ENCODE measurements at places on chromosomes 3 and 15. TPM values are rescaled to one million over a fixed set of nuclear protein-coding genes. Genes with fewer than 3 reads are reported as not detected.

DNAH12 gene
- not detected for polyA plus RNA-seq

TUBGCP5 gene
- polyA plus RNA-seq = 6.3 TPM

ZSCAN2 gene
- 22.8 TPM for polyA plus RNA-seq

VIPR1 gene
- polyA plus RNA-seq = 7.8 TPM

RLBP1 gene
- 0.05 TPM for polyA plus RNA-seq

DNA sequence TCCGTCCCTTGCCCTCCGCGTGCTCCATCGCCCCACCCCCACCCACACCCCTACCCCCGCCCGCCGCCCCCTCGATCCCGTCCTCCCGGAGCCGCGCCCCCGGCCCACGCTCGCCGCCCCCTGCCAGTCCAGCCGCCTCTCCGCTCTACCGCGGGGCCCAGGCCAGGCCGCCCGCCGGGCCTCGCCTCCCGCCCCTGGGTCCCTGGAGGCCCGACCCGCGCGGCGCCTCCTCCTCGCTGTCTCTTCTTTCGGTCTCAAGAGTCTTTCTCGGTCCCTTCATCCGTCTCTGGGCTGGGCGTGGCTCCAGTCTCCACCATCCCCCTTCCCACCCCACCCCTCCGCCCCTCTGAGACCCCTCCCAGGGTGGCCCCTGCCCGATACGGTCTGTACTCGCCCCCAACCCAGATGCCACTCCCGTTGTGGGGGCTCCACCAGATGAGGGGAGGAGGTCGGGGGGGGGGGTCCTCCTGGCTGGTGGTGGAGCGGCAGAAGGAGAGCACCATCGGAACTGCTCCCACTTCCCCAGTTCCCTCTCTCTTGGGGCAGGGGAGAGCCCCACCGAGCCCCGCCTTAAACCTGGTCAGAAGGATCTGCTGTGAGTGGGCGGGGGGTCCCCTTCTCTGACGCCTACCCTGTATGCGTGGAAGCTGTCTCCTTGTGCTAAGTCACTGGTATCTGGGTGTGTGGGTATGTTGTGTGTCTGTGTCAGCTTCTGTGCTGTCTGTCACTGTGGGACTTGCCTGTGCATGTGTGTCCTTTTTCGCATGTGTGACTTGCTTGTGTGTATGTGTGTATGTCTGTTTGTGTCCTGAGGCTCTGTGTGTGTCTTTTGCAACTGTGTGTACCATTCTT lies 1.0 kb downstream of the PRKCD start:
- no peaks in the 10 kb centered on the region for H3K36me3 ChIP-seq

- DNase-seq = no peak
- H3K27me3 ChIP-seq = no peaks in the 10 kb centered on the region
- H3K36me3 ChIP-seq = no peaks in the 10 kb centered on the region
- no peak overlapping the region for H3K4me3 ChIP-seq
- H3K27ac ChIP-seq = no peak overlapping the region
Observed at GRCh38 chr3:44132061-44132460, 109.6 kb upstream of the TOPAZ1 start.

- H3K27me3 ChIP-seq = no peaks in the 10 kb centered on the region
- no peak for DNase-seq
- no peak overlapping the region for H3K4me3 ChIP-seq
- no peaks in the 10 kb centered on the region for H3K36me3 ChIP-seq
- no peaks in the 10 kb centered on the region for H3K4me1 ChIP-seq
Observed at GRCh38 chr3:148873977-148874376, 8.9 kb downstream of the CPA3 start.

GRCh38 chr3:57257678-57258077 lies 30.1 kb downstream of the APPL1 start:
- no peaks in the 10 kb centered on the region for H3K4me1 ChIP-seq
- H3K4me3 ChIP-seq = no peak overlapping the region
- H3K27me3 ChIP-seq = no peaks in the 10 kb centered on the region
- H3K36me3 ChIP-seq = peaks cover 24% of the 10 kb centered on the region

GRCh38 chr15:51688863-51689262 lies 7.6 kb downstream of the SCG3 start:
- DNase-seq = no peak
- H3K36me3 ChIP-seq = no peaks in the 10 kb centered on the region
- no peaks in the 10 kb centered on the region for H3K27me3 ChIP-seq
- H3K4me1 ChIP-seq = no peaks in the 10 kb centered on the region
- H3K27ac ChIP-seq = no peak overlapping the region

DNA sequence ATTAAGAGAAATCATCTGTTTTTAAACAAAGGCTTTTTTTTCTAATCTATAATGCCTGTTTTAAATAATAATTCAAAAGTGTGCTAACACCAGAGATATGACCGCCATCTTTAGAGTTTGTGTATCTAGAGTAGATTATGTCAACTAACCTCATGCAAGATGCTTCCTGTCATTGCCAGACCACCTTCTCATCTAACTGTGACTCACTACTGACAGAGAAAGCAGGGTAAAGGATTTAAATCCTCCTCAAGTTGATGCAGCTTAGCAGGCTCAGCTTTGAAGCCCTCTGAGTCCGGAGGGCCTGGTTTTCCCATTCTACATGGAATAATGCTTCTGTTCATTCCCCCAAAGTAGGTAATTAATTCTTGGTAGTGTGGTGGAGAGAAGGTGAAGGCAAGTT lies 108.5 kb downstream of the ECT2 start:
- no peaks in the 10 kb centered on the region for H3K4me1 ChIP-seq
- H3K27me3 ChIP-seq = no peaks in the 10 kb centered on the region
- no peak for DNase-seq
- H3K27ac ChIP-seq = no peak overlapping the region
- H3K36me3 ChIP-seq = no peaks in the 10 kb centered on the region

DNA sequence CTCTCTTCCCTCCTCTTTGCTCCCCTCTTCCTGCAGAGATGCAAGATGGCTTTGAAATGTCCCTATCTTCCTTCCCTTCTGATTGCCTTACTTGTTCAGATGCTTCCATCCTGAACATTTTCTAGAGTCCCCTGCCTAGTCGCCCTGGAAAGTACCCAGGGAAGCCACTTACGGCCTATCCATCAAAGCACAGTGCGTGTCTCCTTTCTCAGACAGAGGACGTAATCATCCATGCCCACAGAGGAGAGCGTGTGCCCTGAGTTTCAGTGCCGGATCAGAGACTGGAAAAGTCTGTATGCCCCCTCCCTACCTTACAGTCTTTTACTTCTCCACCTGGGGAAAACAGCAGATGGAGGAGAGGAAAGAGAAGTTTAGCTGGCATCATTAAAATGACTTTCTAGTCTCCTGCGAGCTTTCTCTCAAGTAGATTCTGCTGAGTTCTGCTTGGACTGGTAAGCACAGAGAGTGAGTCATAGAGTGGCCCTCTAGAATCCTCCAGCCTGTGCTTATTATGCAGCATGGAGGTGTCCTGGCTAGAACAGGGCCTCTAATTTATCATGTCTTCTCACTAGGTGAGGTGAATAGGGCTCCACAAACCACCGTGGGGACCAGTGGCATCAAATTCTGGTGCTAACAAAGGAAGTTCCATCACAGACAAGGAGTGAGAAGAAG lies 114.6 kb downstream of the SLCO3A1 start:
- H3K27me3 ChIP-seq = no peaks in the 10 kb centered on the region
- no peak for DNase-seq
- H3K4me3 ChIP-seq = no peak overlapping the region
- peaks cover 3% of the 10 kb centered on the region for H3K4me1 ChIP-seq

GRCh38 chr3:187902041-187902471 lies 156.8 kb upstream of the BCL6 start:
- DNase-seq = no peak
- H3K4me3 ChIP-seq = no peak overlapping the region
- no peak overlapping the region for H3K27ac ChIP-seq

GRCh38 chr3:158167737-158168557 lies 58.1 kb downstream of the RSRC1 start:
- H3K36me3 ChIP-seq = no peaks in the 10 kb centered on the region
- H3K27ac ChIP-seq = no peak overlapping the region
- DNase-seq = no peak

GRCh38 chr3:53729159-53729558 lies 117.1 kb downstream of the CHDH start:
- no peaks in the 10 kb centered on the region for H3K4me1 ChIP-seq
- H3K27me3 ChIP-seq = no peaks in the 10 kb centered on the region
- H3K4me3 ChIP-seq = no peak overlapping the region
- no peak overlapping the region for H3K27ac ChIP-seq
- H3K36me3 ChIP-seq = no peaks in the 10 kb centered on the region
- no peak for DNase-seq

GRCh38 chr15:46266661-46267060 lies 631.8 kb downstream of the SQOR start:
- H3K36me3 ChIP-seq = no peaks in the 10 kb centered on the region
- no peaks in the 10 kb centered on the region for H3K27me3 ChIP-seq
- H3K27ac ChIP-seq = no peak overlapping the region
- no peak for DNase-seq

GRCh38 chr3:10354361-10355015 lies 33.6 kb upstream of the SEC13 start:
- no peak for DNase-seq
- H3K27me3 ChIP-seq = no peaks in the 10 kb centered on the region
- no peaks in the 10 kb centered on the region for H3K36me3 ChIP-seq
- H3K27ac ChIP-seq = no peak overlapping the region
- no peak overlapping the region for H3K4me3 ChIP-seq
- H3K4me1 ChIP-seq = no peaks in the 10 kb centered on the region

DNA sequence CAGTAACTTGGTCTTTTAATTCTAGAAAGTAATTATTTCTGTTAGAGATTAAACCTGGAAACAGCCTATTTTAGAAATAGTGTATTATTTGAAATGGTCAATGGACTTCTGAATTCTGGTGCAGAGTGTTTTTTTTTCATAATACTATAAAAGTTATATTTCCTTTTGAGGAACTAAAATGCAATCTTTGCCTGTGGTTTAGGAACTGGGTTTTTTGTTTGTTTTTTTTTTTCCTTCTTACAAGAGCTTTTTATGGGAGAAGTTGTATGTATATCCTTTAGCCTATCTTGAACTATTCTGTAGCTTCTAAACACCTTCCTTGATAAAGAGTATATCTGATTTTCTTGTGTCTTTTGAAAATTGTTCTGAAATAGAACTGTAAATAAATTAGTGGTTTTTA lies 88.3 kb downstream of the ARIH1 start:
- peaks cover 11% of the 10 kb centered on the region for H3K36me3 ChIP-seq
- DNase-seq = no peak
- H3K27me3 ChIP-seq = no peaks in the 10 kb centered on the region
- no peak overlapping the region for H3K4me3 ChIP-seq
- H3K27ac ChIP-seq = no peak overlapping the region
- H3K4me1 ChIP-seq = no peaks in the 10 kb centered on the region

GRCh38 chr3:6717026-6717943 lies 143.6 kb upstream of the GRM7 start:
- DNase-seq = no peak
- no peaks in the 10 kb centered on the region for H3K27me3 ChIP-seq
- H3K36me3 ChIP-seq = no peaks in the 10 kb centered on the region
- no peak overlapping the region for H3K27ac ChIP-seq
- H3K4me1 ChIP-seq = no peaks in the 10 kb centered on the region
- no peak overlapping the region for H3K4me3 ChIP-seq

GRCh38 chr15:68991723-68992122 lies 22.8 kb upstream of the NOX5 start:
- peaks cover 15% of the 10 kb centered on the region for H3K4me1 ChIP-seq
- H3K36me3 ChIP-seq = no peaks in the 10 kb centered on the region
- H3K27me3 ChIP-seq = no peaks in the 10 kb centered on the region
- DNase-seq = no peak
- no peak overlapping the region for H3K4me3 ChIP-seq
- no peak overlapping the region for H3K27ac ChIP-seq

DNA sequence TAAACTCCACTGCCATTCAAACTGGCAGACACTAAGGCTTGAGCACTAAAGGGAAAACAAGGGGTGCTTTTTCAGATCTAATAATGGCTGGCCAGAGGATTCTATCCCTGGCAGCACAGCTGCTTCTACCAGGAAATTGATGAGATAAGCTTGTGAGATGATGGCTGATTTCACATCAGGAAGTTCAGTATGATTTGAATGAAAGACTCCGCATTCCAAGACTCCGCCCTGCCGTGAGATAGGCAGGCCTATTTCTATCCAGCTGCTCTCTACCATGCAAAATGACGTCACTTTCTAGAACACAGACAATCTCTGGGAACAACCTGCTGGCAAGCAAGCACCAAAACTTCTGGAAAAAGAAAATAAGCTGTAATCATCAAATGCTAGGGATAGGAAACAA lies 171.8 kb downstream of the WDR76 start:
- H3K4me1 ChIP-seq = no peaks in the 10 kb centered on the region
- H3K36me3 ChIP-seq = no peaks in the 10 kb centered on the region
- no peaks in the 10 kb centered on the region for H3K27me3 ChIP-seq
- H3K4me3 ChIP-seq = no peak overlapping the region
- H3K27ac ChIP-seq = no peak overlapping the region

- no peak overlapping the region for H3K4me3 ChIP-seq
- no peaks in the 10 kb centered on the region for H3K4me1 ChIP-seq
- H3K27ac ChIP-seq = no peak overlapping the region
- no peaks in the 10 kb centered on the region for H3K27me3 ChIP-seq
Observed at GRCh38 chr3:159239059-159239458, 437.2 kb downstream of the MFSD1 start.
